Fibroblast of upper back skin (primary cell): ENCODE measurements at places on chromosomes 12 and 14.

DNA sequence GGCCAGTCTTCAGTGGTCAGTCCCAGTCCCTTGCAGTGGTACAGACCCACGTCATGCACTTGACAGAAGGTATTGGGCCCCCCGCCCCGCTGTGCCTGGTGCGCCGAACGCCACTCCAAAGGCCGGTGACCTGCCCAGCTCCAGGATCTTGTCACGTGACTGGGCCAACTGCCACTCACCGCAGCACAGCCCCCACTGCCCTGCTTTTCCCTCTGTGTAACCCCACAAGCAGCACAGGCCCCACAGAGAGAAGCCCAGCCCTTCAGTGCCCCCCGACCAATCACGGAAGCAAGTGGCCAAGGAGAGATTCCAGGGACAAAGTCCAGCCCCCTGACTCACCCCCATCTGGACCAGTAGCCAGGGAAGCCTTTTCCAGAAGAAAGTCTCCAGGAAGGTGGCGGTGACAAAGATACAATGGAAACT lies 498 bp downstream of the GPR132 start:
- peak; percentile 72 for DNase-seq

- peak; percentile 62 for DNase-seq
Measured at GRCh38 chr12:122422730-122423257, 325 bp upstream of the CLIP1 start.

GRCh38 chr12:108167974-108168373 lies 38.9 kb downstream of the WSCD2 start:
- DNase-seq = no peak

DNA sequence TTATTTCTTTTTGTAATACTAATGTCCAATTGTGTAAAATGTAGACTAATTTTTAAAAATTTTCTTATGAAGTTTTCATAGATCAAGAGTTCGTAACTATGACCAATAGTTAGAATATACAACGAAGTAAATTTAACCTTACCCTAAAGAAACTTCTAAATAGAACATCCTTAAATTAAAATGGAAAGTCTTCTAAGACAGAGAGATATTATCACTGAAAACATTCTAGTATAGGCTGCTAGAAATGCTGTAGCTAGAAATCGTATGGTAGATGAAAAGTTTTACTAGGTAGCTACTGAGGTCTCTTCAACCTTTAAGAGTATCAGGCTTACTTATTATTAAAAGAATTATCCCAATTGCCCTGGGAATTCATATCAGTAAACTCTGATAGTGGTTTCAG lies 925 bp downstream of the CLEC2A start:
- no peak for DNase-seq

DNA sequence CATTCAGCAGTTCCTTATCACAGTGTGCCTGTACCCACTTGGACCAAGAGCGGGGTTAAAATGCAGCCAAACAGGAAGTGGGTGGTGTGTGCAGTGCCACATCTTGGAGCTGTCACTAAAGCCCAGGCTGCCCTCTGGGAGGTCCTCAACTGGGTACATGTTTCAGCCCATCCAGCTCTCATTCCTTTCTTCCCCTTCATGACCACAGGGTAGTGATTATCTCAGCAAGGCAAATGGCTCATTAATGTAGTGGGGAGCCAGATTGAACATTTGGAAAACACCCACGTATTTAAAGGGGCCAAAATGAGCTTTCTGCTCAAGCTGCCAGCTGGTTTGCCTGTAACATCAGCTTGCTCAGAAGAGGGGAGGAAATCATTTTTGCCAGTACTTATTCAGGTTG lies 210.8 kb upstream of the BTG1 start:
- DNase-seq = no peak

DNA sequence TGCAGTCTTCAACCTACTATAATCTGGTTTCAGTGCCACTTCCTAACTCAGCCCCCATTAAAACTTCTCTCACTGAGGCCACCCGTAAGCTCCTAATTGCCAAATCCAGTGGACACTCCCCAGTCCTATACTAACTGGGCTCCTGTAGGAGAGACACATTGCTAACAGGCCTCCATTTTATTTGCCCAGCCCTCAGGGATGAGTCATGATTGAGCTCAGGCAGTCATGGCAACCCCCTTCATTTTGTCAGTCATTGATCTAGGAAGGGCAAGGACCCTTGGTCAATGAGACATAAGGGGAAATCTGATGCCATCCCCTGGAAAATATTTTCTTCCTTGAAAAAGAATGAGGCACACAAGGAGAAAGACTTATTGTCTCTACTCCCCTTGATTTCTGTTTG lies 70.1 kb upstream of the HIF1A start:
- DNase-seq = no peak

- no peak for DNase-seq
Measured at GRCh38 chr14:76940021-76940760, 88.3 kb downstream of the IRF2BPL start.
